ENCODE measurements at places on chromosomes 6 and 20.
A peak's percentile ranks its signal among the peaks of the same experiment; 100 is the strongest.

DNA sequence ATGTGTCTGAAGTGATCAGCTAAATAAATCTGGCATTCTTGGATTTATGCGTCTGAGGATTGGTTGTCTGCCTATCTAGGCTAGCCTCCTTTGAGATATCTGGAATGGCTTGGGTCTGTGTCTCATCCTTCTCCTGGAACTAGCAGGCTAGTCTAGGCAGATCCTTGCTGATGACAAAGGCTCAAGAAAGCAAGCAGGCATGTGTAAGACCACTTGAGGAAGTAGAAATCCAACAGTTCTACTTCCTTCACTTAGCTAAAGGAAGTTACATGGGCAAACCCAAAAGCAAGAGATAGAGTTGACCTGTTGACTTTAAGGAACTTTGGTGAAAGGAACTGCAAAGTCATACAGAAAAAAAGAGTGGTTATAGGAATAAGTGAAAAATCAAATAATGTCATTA, 672.6 kb downstream of the MAFB start:
- DNase-seq, result no peak

GRCh38 chr20:46132705-46133120, 14.6 kb downstream of the CD40 start:
- DNase-seq, result peak; percentile 74

GRCh38 chr6:30836431-30836866, 47.9 kb upstream of the DDR1 start:
- no peak for DNase-seq

DNA sequence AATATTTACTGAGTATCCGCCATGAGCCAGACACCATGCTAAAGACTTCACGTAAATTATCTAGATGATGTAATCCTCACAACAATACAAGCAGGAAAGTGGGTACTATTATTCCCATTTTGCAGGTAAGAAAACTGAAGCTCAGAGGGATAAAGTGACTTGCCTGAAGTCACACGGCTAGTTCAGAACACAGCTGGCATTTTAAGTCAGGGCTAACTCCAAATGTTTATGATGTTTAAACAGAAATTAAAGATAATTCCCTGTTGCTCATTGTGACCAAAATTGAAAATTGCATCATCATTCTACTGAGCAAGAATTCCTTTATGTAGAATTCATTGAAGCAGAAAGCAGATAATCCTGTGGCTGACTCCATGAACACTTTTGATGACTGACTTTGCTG, 71.3 kb upstream of the STXBP5 start:
- DNase-seq, result no peak

DNA sequence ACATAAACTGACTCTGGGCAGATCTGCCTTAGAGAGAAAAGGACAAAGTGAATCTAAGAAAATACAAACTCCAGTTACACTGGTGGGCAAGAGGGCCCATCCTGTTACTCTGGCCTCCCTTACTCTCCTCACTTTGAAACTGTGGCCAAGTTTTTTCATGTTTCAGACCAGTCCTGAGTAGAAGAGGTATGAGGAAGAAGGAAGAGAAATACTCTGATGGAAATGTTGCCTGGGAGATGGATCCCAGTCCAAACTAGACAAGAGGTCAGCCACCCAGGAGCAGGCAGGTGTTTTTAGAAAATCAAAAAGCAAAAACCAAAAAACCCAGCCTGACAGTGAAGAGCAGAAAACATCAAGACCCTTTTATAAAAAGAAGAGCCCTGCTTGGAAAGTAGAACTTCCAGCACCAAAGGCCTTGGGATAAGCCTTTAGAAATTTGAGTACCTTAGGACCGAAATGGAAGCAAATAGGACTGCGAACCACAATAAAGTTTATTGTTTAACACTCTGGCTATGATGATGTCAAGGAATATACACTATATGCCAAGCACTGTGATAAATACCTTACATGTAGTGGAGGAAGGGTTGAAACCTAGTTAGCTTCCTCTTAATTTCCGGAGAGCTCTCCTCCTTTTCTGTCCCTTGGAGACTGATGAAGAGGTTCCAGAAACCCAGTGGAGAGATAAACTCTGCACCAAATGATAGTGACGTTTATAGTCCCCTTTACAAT, 123.1 kb downstream of the KLHL32 start:
- no peak for DNase-seq

GRCh38 chr6:20850686-20851416, 316.6 kb downstream of the CDKAL1 start:
- DNase-seq, result no peak

DNA sequence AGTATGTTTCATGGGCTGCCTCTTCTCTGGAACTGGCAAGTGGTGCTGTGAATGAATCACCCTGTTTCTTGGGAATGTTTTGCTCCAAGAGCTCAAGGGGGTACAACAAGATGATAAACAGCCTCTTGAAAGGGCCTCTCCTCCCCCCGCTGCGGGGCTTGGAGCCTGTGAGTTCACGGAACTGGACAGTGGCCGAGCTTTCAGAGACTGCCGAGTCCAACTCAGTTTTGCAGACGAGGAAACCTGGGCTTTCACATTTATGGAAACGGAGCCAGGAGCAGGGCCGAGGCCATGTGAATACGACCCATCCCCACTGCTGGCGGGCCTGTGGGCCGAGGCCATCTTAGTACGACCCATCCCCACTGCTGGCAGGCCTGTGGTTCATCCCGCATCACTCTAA, 18.2 kb upstream of the SRC start:
- DNase-seq, result no peak
